Vagina (tissue), 2 donors: ENCODE measurements at places on chromosomes 13 and 19.

DNA sequence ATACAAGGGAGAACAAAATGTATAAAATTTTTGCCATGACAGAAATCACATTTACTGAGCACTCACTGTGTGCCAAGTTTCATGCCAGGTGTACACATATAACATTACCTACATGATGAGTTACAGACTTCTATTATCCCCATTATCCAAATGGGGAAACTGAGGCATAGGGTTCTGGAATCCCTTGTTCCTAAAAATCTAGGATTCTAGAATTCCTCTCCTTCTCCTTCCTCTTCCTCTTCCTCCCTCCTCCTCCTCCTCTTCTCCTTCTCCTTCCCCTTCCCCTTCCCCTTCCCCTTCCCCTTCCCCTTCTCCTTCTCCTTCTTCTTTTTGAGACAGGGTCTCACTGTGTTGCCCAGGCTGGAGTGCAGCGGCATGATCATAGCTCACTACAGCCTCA is 14.2 kb upstream of the BCL3 start:
- DNase-seq: no peak

- no peak for DNase-seq
Measured at GRCh38 chr19:4057931-4058692, 8.6 kb downstream of the ZBTB7A start.

- DNase-seq: no peak
Measured at GRCh38 chr13:108176685-108177274, 38.6 kb downstream of the LIG4 start.

- no peak for DNase-seq
Measured at GRCh38 chr19:16420781-16421386, 50.9 kb downstream of the EPS15L1 start.

- DNase-seq: no peak
Measured at GRCh38 chr13:50708461-50708860, 135.0 kb downstream of the DLEU7 start.

DNA sequence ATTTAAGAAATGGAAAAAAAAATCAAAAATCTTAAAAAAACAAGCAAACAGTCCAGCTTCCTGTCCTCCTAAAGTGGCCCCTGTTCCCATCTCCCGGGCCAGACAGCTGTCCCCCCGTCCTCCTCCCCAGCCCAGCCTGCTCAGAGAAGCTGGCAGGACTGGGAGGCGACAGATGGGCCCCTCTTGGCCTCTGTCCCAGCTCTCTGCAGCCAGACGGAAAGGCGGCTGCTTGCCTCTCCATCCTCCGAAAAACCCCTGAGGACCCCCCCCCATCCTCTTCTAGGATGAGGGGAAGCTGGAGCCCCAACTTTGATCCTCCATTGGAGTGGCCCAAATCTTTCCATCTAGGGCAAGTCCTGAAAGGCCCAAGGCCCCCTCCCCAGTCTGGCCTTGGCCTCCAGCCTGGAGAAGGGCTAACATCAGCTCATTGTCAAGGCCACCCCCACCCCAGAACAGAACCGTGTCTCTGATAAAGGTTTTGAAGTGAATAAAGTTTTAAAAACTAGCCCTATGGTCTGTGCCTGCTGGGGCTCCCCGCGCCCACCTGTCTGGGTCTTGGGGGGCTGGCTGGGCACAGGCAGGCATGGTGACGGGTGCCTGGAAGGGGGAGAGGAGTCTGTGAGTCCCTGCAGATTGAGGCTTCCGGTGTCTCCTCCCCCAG is 3.8 kb downstream of the GADD45GIP1 start:
- DNase-seq: no peak

DNA sequence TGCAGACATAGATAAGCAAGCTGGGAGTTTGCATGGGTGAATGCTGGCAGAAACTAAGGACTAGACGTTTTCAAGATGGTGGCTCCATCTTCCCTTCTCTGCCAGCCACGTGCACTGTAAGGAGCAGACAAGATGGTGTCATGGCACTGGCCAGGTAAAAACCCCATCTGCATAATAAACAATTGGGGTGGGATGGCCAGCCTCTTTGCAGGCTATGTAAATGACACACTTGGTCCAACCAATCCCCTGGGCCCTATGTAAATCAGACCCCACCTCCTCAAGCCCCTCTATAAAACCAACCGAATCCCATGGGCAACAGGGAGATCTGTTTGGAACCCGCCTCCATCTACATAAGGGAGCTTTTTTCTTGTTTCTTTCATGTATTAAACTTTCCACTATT is 2.4 kb upstream of the OR7A5 start:
- DNase-seq: no peak

DNA sequence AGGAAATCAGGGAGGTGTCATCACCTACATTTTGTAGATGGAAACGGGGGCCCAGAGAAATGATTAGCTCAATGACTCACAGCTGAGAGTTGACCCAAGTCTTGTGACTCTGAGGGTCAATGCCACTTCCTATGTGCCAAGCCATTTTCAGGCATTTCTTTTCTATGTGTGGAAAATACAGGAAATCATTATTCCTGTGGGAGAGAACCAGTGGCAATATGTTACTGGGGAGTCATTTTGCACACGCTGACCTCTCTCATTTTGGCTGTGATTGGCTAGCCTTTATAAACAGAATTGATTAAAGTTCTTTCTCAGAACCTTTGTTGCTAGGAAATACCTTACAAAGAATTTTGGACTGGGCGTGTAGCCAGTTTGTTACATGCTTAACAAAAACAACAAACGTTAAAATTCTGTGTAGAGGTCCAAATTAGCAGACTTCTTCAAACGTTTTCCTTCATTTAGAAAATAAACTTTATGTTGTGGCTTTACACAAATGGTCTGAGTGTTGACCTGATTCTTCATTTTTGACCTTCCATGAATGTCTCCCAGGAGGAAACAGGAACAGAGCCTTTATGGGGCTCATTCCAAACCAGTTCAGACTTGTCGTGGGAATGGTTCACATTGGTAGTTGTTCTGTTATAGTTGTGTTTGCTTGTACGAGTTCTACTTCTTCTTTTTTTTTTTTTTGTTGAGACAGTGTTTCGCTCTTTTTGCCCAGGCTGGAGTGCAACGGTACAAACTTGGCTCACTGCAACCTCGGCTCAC is 11.4 kb downstream of the PCCA start:
- no peak for DNase-seq

- peak; percentile 28 for DNase-seq
Measured at GRCh38 chr13:30892966-30893365, 13.1 kb upstream of the MEDAG start.

- DNase-seq: no peak
Measured at GRCh38 chr19:1057176-1057855, 9.7 kb upstream of the ARHGAP45 start.

DNA sequence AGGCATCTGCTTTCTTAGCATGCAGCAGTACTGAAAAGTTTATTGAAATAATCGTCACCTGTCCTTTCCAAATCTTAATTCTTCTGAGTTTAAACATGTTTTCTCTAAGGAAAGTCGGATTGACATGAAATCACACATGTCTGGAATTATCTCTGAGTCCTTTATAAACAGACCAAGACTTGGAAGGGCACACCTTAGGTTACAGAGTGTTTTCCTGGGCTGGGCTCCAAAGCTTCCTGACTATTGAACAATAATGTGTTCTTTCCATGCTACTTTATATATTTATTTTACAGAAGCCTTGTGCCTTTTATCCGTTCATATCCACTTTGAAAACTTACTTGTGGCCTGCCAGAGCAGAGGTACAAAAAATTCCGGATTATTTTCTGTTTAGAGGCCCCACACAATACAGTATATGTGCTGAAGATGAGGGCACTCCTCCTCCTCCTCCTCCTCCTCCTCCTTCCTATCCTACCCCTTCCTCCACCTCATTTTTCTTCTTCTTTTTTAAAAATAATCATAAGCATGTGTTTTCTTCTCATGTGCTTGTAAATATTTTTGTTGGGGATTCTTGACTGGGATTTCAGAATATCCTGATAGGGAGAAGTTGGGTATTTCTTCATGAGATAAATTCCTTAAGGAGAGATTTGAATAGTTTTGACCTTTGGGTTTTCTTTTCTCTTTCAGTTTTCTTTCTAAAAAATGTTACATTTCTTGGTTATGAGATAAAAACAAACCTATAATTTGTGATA is 52.3 kb downstream of the LRCH1 start:
- DNase-seq: no peak

DNA sequence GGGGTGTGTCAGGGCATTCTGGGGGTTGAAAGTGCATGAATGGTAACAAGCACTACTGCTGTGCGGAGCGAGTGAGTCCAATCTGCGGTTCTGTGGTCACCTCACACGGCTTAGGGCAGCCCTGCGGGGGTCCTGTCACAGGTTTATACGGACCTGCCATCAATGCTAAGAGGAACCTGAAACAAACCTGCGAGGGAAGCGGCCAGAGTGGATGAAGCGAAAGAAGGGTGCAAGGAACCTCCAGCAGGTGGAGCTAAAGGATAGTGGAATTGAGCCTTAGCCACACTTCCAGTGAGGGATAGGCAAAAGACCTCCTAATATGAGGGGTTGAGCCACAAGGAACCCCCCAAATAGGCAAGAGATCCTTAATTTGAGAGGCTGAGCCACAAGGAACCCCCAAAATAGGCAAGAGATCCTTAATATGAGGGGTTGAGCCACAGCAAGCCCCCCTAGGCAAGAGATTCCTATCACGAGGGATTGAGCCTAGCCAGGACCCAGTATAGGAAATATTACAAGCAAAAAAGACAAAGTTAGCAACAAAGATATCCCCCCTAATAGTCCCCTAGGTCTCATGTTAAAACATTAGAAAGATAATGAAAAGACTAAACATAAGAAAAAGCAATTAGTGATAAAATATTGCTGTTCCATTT is 6.3 kb upstream of the ZNF69 start:
- no peak for DNase-seq

DNA sequence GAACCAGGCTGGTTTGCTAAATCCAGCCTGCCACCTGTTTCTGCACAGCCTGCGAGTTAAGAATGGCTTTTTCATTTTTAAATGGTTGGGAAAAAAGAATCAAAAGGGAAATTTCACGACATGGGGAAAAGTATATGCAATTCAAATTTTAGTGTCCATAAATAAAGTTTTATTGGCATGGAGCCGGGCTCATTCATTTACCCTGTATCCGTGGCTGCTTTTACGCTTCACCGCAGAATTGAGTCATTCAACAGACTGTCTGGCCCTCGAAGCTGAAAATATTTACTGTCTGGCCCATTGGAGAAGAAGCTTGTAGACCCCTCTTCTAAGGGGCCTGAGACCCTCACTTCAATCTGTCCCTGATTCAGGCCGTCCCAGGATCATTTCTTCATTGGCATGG is 26.1 kb downstream of the IER2 start:
- DNase-seq: no peak

DNA sequence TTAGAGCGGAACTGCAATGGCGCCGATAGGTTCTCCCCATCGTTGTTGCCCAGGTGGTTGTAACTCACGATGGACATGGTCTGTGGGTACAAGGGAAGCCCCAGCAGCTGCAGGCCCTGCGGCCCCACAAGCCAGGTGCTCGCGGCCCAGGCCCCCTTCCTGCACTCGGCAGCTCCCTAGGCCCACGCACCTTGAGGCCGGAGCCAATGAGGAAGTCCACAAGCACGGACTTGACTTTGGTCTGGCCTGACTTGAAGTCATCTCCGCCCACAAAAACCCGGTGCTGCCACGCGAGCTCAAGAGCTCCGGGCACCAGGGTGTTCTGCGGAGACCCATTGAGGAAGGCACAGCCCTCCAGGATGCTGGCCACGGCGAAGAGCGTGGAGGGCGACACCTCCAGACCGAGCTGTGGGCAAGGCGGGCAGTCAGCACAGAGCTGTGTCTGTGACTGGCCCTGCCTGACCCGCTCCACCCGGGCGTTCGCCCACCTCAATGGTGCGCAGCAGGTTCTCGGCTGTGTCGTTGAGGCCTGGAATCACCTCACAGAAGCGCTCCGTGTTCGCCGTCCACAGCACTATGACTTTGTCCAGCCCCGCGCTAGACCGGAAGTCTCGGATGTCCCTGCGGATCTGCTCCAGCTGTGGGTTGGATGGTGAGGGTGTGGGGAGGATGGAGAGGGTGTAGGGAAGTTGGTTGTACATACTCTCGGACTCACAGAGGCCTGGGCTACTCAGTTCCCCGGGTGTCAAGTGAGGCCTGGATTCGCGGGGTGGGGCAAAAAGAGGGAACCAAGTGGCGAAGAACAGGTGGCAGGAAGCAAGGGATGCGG is 1.9 kb downstream of the ISYNA1 start:
- DNase-seq: no peak

DNA sequence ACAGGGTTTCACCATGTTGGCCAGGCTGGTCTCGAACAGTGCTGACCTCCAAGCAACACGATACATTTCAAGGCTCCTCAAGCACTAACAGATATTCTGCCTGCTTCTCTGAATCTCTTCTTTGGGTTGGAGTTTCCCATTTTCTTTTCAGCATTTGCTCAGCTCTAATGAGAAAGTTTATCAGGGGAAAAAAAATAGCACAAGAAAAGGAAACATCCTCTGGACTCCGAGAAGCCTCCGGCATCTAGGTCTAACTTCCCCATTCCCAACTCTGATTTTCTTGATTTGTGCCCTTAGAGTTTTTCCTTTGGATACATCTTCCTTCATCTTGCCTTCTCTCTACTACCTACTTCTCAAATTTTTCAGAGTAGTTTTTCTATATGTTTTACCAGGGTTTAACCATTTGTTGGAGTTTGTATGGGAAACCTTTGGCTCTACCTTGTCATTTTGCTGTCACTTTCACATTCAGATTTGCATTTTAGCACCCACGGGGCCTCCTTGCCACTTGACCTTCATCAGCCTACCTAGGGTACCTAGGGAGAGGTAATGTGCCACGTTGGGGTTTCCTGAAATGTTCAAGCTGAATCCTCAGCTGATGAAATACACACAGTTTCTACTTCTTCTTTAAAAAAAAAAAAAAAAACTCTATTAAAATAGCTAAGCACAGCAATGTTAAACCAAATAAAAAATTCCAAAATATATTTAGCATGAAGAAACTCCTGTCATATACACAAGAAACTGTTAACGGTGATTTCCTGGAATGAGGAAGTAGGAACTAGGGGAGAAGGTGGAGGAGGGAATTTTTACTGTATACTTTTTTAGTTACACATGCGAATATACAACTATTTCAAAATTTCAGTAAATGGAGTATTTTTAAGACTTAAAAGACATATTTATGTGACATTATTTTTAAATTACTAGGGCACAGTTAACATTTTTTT is 5.1 kb upstream of the USP12 start:
- no peak for DNase-seq

- peak; percentile 79 for DNase-seq
Measured at GRCh38 chr13:100537951-100538462, 50.6 kb downstream of the GGACT start.

DNA sequence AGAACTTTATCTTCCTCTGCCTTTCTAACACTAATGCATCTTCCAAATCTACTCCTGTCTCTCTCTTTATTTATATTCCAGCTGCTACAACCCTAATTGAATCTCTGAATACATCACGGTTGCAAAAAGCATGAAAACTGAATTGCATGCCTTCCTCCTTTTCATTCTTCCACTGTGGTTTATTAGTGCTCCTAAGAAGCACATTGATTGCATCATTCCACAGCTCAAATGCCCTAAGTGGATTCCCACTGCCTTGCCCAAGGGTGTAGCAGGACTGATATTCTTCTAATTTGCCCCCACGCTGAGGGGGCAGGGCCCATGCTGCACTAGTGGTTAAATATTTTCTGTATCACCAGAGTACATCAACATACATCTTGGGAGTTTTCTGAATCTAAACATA is 640.8 kb downstream of the EFNB2 start:
- no peak for DNase-seq
